Activated T-helper 9 cell treated with anti-CD3 and anti-CD28 coated beads, Interleukin-2, amount 50 U/mL, for 16 hours (primary cell): ENCODE measurements at places on chromosomes 5 and 9.

DNA sequence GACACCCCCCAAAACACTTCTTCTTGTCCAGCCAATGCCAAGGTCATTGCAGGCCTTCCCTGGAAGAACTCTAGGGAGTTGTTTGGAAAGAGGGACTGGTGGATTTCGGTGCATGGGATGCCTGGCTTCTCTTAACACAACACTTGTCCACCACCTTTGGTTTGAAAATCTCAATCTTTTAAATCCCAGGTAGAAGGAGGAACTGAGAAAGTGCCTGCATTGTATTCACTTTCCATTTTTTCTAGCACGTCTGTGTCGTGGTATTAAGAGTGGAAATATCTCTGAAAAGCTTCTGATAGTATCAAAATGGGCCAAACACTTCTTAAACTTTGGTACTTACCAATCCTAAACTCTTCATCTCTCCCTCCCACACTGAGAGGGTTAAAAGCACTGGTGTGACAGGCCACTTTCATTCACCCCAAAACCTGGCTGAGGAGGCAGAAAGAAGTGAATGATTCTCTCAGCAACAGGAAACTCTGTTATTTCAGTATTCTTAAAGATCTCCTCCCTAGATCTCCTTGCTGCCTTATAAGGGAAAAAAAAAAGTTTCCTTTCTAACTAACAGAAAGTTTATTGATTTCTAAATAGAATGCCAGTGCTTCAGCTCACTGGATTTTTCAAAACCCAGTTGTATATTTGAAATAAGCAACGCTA lies 3.9 kb upstream of the NFIB start:
- DNase-seq: no peak

- no peak for DNase-seq
Observed at GRCh38 chr5:112419986-112420864, 1.1 kb upstream of the EPB41L4A start.

DNA sequence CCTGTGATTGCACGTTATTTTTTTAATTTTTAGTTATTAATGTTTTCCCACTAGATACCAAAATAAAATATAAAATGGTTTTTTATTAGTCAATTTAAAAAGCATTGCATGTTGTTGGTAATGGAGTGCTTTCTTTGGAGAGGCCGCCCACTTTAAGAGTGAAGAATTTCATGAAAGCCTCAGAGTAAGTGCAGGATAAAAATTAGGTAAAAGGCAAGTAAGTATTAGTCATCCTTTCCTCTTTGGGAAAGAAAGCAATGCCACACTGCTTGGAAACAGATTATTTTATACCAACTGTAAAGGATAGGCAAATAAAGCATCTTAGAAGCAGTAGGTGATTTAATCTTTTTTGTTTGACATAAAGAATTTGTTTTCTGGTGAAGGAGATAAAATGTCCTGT lies 62.9 kb downstream of the HSD17B4 start:
- no peak for DNase-seq

DNA sequence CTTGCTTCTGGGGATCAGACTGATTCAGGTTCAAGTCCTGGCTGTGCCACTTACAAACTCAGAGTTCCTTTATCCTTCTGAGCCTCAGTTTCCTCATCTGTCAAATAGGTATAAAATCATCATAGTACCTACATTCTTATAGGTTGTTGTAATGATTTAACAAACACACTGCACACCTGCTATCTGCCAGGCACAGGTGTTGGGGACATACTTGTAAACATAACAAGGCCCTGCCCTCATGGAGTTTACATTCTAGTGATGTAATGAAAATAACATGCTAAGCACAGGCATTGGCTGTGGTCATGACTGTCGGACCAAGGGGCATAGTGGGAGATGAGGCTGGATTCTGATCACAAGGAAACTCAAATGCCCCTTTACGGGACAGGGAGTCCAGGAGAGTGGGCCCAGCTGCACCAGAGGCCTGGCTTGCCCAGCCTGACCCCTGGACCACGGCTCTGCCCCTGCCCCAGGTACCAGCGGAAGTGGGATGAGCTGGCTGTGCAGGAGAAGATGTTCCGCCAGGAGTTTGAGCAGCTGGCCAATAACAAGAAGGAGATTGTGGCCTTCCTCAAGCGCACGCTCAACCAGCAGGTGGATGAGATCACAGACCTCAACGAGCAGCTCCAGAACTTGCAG lies 2.3 kb downstream of the CFAP157 start:
- no peak for DNase-seq

DNA sequence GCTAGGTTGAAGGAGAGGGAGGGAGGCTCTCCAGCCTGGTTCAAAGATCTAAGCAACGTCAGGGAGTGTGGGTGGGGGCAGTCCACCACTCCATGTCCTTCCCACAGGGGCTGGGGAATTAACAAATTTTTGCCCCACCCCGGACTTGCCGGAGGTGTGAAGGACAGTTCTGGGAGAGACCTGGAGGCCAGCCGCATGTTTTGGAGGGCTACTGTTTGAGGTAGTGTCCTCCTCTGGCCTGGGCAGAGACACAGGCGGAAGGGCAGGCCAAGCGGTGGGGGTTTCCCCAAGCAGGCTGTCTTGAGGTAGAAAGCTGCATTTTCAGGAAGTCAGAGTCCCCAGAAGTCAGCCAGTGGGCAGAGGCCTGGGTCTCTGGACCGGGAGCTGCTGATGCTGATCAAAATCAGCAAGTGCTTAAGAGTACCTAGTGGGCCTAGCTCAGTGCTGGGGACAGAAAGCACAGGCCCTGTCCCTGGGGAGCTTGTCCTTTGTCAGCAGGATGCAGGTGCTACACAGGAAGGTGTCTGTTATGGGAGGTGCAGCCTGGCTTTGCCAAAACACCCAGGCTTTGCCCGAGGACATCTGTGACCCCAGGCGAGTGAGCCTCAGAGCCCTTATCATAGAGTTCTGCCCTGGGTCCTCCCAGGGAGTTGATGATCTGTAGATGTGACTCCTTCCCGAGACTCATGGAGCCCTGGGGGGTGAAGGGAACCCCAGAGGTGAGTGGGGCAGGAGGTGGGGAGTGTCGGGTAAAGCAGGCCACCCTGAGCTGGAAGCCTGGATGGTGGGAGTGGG lies 18.5 kb downstream of the JADE2 start:
- DNase-seq: peak; percentile 23

- no peak for DNase-seq
Observed at GRCh38 chr5:24642022-24642421, 2.8 kb downstream of the CDH10 start.

- DNase-seq: no peak
Observed at GRCh38 chr9:7075154-7075553, 317.4 kb downstream of the KDM4C start.

DNA sequence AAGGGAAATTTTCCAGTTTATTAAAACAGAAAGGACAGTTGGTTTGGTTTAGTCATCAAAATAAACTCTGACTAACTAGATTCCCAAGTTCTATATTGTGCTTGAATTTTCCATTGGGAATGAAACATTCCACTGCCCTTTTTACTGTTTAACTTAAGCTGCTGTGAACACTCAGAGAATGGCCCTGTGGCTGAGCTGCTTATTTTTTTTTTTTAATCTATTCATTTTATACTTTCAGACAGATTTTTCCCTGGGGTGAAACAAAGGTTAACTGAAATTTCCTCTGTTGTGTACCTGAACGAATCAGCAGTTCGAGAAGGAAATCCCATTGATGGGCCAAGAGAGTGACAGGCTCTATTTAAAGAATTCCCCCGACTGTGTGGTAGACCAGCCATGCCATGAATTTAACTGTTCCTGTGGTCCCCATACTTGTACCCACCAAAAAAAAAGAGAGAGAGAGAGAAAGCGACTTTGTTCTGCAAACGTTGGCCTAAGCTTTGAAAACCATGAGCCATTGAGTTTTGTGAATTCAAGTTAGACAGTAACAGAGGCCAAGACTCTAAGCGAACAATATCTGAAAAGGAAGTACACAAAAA lies 138.7 kb upstream of the GRHPR start:
- DNase-seq: no peak

- no peak for DNase-seq
Observed at GRCh38 chr5:73317523-73317922, 131.1 kb downstream of the FOXD1 start.

GRCh38 chr9:75175395-75175794 lies 87.1 kb downstream of the OSTF1 start:
- no peak for DNase-seq

DNA sequence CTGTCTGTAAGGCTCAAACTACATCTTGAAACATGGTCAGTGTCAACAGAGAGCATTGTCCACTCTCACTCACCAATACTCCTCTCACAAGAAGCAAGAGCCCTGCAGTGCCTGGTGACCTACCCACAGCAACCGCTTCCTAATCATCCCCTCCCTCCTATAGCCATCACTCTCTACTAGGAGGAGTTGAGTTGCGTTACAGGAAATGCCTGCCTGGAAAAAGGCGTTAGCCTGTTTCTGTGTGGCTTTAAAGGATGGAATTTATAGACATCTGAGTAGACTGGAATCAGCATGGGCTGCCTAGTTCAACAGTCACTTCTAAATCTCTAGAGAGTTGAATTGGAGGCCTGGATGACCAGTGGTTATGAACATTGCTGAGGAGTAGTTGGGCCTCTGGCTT lies 108.3 kb upstream of the FER start:
- DNase-seq: no peak

DNA sequence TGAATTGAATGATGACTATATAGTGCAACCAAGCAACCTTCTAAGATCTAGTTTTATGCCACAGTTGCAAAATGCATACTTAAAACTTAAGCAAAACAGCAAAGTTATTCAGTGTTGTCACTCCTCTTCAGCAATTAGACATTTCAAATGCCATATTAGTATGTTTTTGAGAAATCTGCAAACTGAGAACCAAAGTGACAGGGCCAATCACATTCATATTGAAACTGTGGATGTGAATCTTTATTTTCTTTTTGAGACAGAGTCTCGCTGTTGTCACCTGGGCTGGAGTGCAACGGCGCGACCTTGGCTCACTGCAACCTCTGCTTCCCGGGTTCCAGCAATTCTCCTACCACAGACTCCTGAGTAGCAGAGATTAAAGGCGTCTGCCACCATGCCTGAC lies 249.2 kb upstream of the EFNA5 start:
- no peak for DNase-seq

GRCh38 chr5:164651546-164652275 lies 1146.3 kb downstream of the MAT2B start:
- DNase-seq: no peak

GRCh38 chr5:78537821-78538220 lies 110.8 kb downstream of the LHFPL2 start:
- DNase-seq: no peak

- no peak for DNase-seq
Observed at GRCh38 chr5:75616971-75617621, 5.8 kb downstream of the ANKDD1B start.

DNA sequence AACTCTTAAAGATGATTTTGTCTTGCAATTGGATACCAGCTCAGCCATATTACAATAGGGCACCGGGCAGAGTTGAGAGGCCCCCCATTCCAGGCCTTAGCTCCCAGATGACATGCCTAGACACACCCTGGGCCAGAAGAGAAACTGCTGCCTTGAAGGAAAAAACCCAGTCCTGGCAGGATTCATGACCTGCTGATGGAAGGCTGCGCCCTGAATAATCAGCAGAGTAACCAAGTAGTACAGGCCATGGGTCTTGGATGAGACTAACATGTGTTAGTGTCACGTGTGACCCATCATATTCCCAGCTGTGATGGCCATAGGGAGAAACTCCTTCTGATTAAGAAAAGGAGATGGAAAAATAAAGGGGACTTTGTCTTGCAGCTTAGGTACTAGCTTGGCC lies 39.0 kb upstream of the DEPDC1B start:
- DNase-seq: no peak

- DNase-seq: peak; percentile 66
Observed at GRCh38 chr5:139774980-139775661, 20.5 kb upstream of the PSD2 start.

GRCh38 chr9:91214086-91214485 lies 147.6 kb downstream of the AUH start:
- no peak for DNase-seq

GRCh38 chr5:170971-171800 lies 20.1 kb upstream of the LRRC14B start:
- no peak for DNase-seq

GRCh38 chr5:77129391-77129990 lies 42.4 kb upstream of the ZBED3 start:
- DNase-seq: no peak

- DNase-seq: no peak
Observed at GRCh38 chr5:174245516-174246075, 200.1 kb downstream of the NSG2 start.

- no peak for DNase-seq
Observed at GRCh38 chr5:4413996-4414395, 726.1 kb upstream of the ADAMTS16 start.

DNA sequence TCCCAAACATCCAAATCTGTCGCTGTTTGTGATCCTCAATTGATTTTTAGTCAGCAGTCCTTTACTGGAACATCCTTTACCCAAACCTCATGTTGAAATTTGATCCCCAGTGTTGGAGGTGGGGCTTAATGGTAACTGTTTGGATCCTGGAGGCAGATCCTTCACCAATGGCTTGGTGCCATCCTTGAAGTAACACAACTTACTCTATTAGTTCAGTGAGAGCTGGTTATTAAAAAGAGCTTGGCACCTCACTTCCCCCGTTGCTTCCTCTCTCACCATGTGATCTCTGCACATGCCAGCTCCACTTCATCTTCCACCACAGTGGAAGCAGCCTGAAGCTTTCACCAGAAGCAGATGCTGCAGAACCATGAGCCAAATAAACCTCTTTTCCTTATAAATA lies 40.3 kb downstream of the DNAJB5 start:
- no peak for DNase-seq

DNA sequence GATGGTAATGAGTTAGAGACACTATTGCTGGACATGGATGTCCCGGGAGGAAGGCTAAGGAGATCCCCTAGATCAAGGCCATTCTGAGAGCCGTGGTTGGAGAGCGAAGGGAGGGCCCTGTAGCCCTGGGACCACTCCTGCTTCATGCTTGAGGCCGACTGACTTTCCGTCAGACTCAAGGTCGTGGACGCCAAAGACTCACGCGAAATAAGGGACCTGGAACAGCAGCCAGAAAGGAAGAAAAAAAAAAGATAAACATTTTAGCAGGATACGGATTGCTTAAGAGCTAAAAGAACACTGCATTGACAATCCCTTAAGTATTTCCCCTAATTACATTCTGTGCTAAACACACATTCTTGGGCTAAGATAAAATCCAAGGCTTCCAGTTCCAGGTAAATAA lies 181.2 kb downstream of the GLIS3 start:
- DNase-seq: no peak

GRCh38 chr5:164748861-164749260 lies 1243.4 kb downstream of the MAT2B start:
- no peak for DNase-seq

- DNase-seq: no peak
Observed at GRCh38 chr5:1514027-1514818, 9.5 kb downstream of the LPCAT1 start.

- DNase-seq: no peak
Observed at GRCh38 chr9:93942161-93942560, 13.0 kb downstream of the BARX1 start.

DNA sequence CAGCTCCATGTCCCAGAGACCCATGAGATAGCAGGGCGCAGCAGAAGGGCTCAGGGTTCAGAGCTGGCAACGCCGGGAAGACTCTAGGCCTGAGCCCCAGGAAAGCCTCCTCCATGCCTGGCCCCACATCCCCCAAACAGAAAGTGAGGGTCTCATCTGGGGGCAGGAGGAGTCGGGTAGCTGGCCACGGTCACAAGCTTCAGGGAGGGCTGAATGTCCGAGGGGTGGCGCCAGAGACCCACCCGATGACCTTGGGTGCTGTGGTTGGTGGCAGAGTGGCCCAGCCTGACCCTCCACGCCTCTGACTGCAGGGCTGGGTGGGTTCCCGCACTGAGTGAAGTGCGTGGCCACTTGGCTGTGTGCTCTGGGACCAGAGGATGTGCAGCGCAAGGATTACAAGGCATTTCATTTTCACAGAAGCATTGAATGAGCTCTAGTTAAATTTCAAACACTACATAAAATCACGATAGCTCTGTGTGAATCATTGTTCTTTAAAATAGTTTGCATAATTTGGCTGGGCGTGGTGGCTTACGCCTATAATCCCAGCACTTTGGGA lies 3.0 kb downstream of the C8G start:
- no peak for DNase-seq
